ENCODE measurements at places on chromosomes 2 and 18.

- no peak for DNase-seq
Observed at GRCh38 chr18:22163416-22164161, 5.8 kb upstream of the GATA6 start.

GRCh38 chr18:68480196-68480595 lies 234.7 kb downstream of the TMX3 start:
- DNase-seq = no peak

- no peak for DNase-seq
Observed at GRCh38 chr2:141522702-141523101, 608.1 kb downstream of the LRP1B start.

DNA sequence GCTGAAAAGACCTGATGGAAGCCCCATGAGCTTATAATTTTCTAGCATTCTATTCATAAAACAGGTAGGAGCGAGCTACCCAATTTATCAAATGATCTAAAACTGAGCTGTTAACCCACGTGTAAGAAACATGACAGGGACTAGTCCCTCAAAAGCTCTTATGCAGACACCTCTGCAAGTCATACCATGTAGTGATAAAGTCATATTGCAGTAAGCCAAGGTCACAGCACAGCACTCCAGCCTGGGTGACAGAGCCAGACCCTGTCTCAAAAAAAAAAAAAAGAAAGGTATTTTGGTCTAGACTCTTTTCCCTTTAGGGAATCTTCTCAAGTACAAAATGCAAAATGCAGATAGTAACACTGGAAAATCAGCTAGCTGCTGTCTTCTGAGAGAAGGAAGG lies 58.9 kb upstream of the ARL5A start:
- DNase-seq = no peak

DNA sequence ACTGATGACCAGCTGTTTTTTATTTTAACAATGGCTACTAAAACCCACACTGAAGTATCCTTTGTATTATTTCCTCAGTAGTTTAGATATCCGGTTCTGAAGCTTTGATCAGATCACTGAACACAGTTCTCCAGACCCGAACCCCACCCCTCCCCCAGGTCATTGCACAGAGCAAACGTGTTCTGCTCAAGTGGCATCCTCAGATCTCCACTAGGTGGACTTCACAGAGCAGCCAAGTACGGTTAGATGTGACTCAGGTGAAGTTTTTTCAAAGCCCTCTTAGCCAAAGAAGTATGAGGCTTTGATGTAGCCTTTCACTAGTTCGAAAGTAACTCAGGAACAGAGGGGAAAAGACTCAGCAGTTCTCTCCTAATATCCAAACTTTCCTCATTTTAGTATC lies 142.7 kb upstream of the NRP2 start:
- no peak for DNase-seq

GRCh38 chr2:102032368-102033030 lies 40.7 kb downstream of the IL1R2 start:
- DNase-seq = no peak

GRCh38 chr2:124797049-124797448 lies 772.0 kb downstream of the CNTNAP5 start:
- no peak for DNase-seq

DNA sequence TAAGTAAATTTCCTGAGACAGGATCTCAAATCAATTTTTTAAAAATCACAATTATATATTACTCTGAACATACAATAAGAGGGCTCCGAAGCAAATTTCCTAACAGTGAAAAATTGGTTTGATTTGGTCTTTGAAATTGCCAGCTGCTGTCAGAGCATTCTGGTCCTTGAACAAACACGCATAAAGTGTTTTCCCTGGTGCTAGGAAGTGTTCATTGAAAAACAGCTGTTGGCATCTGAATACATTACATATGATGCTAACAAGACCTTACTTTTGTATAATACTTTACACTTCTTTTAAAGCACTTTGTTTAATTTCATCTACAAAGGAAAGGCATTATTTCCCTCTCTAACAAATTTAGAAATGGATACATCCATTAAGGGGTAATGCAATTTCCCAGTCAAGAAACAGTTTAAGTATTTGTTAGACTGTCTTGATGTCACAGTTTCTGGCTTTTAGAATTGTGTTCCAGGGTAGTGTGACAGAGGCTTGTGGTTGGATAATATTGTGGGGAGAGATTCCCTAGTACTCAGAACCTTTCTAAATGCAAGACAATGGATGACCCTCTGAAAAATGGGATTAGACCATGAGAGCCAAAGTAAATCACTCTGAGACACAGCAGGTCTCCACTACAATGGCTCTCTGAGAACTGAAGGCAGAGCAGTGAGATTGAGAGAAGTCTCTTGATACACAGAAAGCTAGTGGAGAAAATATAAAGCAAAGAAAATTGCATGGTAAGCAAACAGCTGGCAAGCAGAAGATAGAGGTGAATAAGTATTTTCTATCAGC lies 299.0 kb downstream of the TRIB2 start:
- DNase-seq = no peak

GRCh38 chr2:181682795-181683517 lies 2.6 kb upstream of the NEUROD1 start:
- DNase-seq = no peak

- DNase-seq = no peak
Observed at GRCh38 chr2:62343636-62344337, 147.9 kb downstream of the B3GNT2 start.

DNA sequence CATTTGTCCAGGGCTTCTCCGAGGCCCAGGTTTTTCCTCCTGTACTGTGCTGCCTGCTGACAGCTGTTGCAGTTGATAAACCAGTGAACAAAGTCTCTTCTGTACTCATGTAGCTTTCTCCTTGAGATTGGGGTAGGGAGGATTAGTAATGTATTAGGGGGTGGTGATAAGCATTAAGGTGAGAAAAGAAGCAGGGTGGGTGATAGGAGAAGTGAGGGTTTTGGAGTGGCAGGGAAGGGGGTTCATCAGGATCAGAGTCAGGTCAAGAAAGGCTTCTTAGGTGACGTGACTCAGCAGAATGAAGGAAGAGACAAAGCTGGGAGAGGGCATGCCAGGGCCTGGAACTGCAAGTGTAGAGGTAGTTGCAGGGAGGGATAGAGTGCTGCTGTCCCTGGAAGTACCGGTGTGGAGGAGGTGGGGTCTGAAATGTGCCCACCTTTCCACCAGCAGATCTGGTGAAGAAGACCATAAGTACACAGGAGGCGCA lies 48.7 kb downstream of the PKP4 start:
- no peak for DNase-seq

GRCh38 chr18:8399138-8399537 lies 210.1 kb upstream of the RAB12 start:
- no peak for DNase-seq

GRCh38 chr2:45772038-45772437 lies 120.6 kb downstream of the PRKCE start:
- DNase-seq = no peak

DNA sequence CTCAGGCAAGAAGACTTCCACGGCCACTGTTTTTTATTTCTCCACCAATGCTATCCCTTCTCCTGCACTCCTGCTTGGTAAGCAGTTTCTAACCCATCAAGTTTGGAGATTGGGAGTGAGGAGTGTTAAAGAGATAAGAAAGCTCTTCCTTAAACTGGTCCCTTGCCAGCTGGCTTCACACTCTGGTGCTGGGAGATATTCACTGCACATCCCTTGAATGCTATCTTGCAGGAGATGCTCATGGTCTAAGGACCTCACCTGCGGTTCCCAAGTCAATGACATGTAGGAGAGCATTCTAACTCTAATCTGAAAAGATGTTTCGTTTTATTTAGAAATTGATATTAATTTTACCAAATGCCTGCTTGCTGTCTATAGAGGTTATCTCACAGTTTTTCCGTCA lies 28.2 kb upstream of the CYRIA start:
- DNase-seq = no peak

GRCh38 chr2:219018726-219019125 lies 22.6 kb downstream of the CFAP65 start:
- no peak for DNase-seq

DNA sequence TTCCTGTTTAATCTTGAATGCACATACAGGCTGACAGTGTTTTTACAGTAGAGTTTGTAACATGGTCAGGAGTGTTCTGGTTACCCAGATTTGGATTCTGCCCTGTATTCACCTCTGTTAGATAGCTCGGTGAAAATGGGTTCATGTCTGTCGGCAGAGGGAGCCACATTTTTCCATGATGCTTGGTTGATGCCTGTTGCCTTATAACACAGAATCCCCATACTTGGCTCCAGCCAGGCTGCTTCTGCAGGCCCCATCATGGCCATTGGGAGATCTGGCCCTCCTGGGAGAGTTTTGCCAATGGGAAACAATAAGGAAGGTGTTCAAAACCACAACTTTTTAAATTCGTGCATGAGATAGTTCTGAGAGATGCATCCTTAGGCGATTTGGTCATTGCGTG lies 78.1 kb downstream of the WDSUB1 start:
- no peak for DNase-seq

DNA sequence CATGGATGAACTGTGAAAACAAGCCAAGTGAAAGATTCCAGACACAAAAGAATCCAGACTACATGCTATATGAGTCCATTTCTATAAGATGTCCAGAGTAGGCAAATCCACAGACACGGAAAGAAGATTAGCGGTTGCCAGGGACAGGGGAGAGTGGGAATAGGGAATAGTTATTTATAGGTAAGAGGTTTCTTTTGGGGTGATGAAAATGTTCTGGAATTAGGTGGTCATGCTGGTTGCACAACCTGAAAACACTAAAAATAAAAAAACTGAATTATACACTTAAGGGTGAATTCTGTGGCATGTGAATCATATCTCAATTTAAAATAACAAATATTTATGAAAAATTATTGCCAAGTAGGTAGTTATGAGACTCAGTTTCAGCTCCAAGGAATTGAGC lies 168.4 kb downstream of the LTBP1 start:
- no peak for DNase-seq

DNA sequence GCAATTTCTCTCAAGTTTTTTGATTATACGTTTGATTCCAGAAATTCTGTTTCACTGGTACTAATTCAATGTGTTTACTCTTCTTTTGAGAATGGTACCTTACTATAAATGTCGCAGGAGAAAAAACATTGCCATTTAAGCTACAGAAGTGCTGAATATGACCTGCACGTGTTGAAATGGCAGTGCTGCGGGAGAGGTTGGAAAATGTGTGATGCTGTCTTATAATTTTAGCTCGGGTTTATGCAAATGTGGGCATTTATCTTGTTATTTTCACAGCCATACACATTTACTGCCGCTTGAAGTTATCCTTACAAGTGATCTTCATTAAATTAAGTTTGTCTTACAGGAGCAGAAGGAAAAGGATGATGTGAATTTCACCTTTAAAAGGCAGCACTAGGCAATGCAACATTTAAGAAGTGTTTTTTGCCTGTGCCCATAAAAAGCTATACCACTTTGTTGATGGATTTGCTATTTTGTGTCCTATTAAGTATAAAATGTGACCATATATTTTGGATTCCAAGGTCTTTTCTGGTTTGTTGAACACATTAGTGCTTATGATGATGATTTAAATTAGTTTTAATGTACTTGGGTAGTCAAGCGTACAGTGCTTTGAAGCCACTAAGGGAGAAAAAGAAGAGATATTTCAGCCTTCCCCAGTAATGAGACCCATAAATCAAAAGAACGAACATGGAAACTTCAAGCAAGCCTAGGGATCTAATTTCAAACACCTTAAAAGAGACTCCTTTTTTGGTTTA lies 112.1 kb downstream of the LTBP1 start:
- no peak for DNase-seq

GRCh38 chr2:147463881-147464520 lies 380.8 kb upstream of the ACVR2A start:
- DNase-seq = no peak

- no peak for DNase-seq
Observed at GRCh38 chr2:123953846-123954245, 71.2 kb upstream of the CNTNAP5 start.

DNA sequence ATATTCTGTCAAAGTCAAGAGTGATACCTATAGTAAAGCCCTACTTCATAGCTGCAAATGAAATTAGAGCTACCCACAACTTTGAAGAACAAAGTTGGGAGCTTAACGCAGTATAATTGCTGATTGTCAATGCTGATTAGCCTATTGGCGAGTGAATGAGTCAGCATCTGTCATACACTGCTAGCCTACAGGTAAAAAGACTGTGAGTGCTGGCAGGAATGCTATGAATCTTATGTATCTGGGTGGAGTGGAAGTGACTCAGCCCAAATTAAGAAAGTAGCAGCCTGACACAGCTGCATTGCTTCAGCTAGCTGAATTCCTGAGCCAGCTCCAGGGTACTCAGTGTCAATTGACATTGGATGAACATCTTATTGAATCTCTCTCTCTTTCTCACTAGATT lies 179.4 kb upstream of the DCC start:
- no peak for DNase-seq

GRCh38 chr2:188695953-188696352 lies 278.2 kb upstream of the COL3A1 start:
- no peak for DNase-seq

GRCh38 chr18:38038242-38038641 lies 472.6 kb upstream of the CELF4 start:
- DNase-seq = no peak

DNA sequence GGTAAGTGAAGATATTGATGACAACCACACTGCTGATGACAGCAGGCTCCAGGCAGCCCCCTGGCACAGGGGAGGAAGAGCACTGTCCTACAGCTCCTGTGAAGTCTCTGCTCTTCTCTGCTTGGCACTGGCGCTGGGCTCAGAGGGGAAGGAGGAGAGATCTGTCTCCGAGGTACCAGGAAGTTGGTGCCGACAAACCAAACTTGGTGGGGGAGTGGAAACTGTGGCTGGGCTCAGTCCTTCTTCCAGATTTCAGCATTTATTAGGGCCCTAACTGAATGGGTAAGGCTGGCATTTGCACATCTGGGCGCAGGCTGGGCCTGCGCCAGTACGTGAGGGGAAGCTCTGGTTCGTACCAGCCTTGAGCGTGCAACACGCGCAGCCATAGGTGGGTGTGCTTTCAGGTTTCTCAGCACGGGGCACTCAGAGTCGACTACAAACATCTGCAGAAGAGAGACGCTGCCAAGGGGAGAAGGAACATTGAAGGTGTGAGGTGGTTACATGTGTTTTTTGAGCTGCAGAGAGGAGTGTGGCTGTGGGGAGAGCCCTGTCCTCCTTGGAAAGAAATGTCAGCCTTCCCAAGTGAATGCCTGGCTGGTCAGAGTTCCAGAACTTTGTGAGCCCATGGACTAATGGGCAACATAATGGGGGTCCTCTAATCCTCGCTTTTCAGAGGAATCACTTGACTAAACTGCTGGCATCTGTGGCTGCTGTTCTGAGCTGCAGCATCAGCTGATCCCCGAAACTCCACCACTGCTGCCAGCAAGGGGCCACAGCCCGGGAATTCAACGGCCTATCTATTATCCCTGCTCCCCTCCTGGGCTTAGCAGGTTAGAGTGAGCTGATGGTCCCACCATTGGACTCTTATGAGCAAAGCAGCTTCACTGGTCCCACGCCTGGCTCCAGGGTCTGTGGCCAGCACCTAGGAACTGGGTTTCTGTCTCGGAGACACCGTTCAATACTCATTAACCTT lies 55.2 kb upstream of the SEMA4C start:
- no peak for DNase-seq

DNA sequence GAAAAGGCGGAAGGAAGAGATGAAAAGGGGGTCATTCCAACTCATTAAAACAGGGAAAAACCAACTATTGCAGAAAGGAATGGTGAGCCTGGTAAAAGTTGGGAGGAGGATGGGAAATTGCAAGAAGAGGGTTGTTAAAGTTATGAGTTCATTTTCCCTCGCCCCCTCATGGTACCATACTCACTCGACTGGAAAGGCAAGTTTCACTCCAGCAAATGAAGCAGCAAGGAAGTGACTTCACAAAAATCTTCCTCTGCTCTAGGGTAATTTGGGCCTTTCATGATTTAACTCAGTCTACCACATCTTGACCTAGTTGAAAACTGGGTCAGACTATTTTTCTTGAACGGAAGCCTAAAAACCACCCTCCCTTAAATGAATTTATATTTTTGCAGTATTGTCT lies 22.8 kb upstream of the DAW1 start:
- no peak for DNase-seq

- DNase-seq = no peak
Observed at GRCh38 chr2:230865766-230866755, 1.3 kb downstream of the ITM2C start.
